Stimulated activated CD4-positive, alpha-beta T cell treated with anti-CD3 and anti-CD28 coated beads, Interleukin-1b, Interleukin-23, amount 100 ng/mL, for 48 hours (primary cell): ENCODE measurements at places on chromosomes 5 and 9.

DNA sequence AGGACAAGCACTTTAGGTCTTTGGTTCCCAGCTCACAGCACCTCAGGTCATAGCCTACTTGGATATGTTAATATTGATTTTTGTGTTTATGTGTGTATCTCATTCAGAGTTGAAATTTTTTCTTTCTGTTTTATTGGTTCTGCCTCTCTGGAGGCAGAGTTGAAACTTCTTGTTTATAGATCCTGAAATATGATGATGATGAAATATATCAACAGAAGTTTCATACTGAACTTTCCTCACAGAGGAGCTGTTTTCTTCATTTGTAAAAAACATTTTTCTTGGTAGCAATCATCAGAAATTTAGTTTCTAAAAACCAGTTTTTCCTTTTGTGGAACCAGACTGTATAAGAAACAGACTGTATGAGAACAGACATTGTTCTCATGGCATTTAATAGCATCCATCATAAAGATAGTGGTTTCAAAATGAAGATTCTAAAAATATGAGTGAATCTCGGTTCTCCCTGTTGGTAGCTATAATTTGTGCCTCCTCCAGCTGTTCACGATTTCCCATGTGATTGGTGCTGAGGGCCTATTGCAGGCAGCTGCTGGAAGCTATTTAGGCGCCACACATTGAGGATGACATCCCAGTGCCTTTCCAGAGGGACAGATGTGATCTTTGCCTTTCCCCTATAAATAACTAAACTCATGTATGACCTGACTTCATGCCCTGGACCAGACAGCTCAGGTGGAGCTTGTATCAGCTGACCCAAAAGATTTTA, 39.5 kb upstream of the CFAP157 start:
- DNase-seq, result no peak

- DNase-seq, result no peak
Observed at GRCh38 chr5:132671000-132671399, 2.8 kb upstream of the IL4 start.

DNA sequence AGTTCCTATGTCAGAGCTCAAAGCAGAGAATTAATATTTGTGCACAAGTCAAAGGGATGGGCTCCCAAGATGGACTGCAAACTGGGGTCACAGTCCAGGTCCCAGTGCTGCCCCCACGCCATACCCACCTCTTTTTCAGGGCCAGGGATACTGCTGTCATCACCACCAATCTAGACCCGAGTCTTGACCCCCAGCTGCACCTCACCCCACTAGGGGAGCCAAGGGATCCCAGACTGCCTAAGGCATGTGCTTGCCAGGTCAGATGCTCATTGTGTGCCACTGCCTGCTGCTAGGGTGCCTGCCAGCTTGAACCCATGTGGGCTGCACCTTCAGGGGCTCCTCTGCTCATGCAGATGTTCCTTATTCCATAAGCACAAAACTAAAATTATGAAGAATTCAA, 215.6 kb upstream of the NREP start:
- no peak for DNase-seq

DNA sequence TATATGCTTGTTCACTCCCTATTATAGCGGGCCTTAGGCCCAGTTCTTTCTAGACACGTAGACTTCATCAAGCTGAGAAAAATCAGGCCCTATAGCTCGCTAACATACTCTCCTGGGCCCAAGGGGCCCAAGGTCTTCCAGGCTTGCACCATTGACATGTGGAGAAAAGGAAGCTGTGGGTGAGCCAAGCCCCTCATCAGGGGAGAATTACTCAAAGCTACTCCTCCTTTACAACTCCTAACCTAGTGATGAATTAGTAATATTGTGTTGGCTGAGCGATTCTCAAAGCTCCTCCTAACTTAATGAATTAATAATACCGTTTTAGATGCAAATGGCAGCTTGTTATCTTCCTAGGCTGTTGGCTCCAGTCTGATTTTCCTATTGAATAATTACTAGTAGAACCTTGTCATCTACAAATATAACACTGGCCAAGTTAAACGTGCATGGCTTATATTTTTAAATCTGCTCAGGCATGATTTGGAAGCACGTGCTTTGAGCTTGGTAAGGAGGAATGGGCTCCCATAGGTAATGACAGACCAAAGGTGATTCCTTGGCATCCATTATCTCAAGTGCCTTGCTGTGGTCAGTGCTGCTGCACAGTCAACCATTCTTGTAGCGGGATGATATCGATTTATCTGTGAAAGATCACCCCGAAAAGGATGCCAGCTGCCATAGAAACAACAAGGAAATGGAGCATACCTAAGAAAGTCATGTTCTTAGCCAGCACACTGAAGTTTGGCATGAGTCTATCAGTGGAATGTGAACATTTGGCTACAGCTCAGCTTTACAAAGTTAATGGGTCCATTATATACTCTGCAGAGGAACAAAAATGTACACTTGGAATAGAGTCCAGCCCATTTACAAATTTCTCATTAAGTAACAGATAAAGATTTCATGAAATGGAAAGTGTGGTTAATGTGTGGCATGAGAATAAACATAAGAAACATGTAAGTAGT, 23.8 kb downstream of the LVRN start:
- no peak for DNase-seq

DNA sequence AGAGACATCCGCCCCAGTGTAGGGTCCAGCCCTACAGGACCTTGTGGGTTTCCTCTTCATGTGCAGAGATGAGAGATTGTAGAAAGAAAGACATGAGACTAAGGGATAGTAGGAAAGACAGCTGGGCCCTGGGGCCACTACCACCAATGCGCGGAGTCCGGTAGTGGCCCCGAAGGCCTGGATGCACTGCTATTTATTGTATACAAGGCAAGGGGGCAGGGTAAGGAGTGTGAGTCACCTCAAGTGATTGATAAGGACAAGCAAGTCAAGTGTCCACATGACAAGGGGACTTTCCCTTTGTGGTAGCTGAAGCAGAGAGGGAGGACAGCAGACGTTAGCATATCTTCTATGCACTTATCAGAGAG, 6.2 kb upstream of the TMEM141 start:
- no peak for DNase-seq

- DNase-seq, result no peak
Observed at GRCh38 chr5:141902015-141902814, 21.5 kb upstream of the DELE1 start.

DNA sequence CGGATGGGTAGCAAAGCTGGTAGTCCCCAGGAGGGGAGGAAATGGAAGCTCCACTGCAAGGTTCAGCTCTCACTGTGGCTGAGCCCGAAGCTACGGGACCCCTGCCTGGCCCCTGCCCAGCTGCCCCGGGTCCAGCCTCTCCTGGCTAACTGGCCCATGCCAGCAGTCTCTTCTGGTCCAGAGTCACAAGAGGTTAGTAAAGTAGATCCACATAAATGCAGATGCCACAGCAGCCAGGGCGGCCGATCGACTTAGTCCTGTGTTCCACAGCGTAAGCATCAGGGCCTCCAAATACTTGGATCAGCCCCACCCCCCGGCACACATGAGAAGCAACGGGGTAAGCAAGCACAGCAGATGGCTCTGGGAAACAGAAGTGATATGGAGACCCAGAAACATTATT, 42.1 kb downstream of the MRPL36 start:
- no peak for DNase-seq

DNA sequence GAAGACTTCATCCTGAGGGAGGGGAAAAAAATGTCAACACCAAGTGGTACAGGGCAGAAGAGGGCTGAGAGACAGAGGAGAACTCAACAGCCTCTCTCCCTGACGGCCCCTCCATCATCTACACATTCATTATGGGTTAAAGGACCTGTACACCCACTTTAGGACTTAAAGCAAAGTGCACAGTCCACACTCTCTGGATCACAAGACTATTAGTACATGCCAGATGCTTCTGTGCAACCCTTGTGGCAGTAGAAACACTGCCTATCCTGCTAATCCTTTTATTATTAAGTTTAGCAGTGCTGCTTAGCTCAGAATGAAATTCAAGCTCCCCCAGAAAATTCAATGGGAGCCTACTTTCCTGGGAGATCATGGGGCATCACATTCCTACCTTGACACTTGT, 1.9 kb downstream of the FRMD3 start:
- no peak for DNase-seq
